Large intestine (tissue), 12 donors: ENCODE measurements at places on chromosomes 4 and X. TPM values are rescaled to one million over a fixed set of nuclear protein-coding genes. Genes with fewer than 3 reads are reported as not detected.

- DNase-seq: peak; percentile 49
These were observed 1.6 kb downstream of the OTUD4 start for GRCh38 chr4:145178740-145179280.

Gene AKAP14
- 0.40 TPM for polyA plus RNA-seq

- no peak for DNase-seq
These were observed 116.0 kb upstream of the PUDP start for GRCh38 chrX:7263961-7264360.

Gene HEPH
- polyA plus RNA-seq: 200 TPM

Gene PPARGC1A
- 3.2 TPM for polyA plus RNA-seq

DNA sequence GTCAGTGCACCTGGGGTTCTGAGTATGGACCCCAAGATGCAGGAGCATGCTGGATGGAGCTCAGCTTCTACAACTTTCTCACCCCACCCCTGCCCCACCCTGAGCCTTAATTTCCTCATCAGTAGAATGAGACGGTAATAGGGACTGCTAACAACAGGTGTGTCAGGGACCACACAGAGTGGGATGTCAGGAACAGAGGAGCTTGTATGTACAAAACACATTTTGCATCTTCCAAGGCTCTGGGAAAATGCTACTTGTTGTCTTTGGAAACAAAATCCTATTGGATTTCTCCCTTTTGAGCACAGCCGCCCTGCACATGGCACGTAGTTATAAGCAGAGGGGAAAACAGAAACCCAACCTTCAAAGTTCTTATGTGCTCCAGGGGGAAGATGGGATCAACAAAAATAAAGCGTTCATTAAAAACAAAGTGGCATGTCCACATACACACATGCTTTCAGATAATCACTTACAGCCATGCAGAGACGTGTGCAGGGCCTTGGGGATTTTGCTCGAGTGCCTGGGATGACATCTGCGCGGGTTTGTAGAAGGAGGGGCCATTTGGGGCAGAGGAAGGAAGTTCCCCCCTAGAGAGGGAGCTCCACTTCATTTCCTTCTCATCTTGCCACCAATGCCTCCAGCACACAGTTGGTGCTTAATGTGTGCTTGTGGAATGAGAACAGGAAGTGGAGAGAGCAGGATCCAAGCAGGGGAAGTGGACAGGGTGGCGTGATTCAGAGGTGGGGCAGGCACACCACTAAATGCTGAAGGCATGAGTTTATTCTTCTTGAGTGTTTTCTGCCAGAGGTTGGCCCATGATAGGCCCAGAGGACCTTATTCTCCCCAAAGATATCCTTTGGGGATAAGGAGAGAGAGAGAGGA lies 138.9 kb downstream of the SMIM20 start:
- no peak for DNase-seq

- no peak for DNase-seq
These were observed 630.7 kb upstream of the ZFP42 start for GRCh38 chr4:187364851-187365250.

DNA sequence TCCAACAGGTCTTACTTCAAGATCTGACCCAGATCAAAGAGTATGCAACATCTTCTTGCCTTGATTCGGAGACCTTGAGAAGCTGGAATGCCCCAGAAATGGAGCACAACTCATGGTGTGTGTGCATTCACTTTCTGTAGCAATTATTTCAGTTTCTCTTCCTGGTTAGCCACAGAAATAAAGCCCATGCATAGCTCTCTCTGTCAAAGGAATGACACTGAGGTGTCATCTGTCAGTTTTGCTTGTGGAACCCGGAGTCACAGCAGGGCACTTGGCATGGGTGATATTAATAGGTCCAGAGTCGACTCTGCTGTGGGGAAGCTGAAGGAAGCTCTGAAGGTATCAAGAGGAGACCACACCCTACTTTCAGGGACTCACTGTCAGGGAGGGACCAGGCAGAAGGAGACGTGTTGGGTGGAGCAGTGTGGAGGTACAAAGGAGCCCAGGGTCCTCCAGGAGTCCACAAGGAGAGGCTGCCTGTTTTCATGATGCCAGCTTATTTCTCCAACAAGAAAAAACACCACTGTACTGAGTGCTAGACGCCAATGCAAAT lies 10.7 kb downstream of the CLNK start:
- DNase-seq: no peak

GRCh38 chr4:8694226-8694625 lies 101.7 kb downstream of the CPZ start:
- no peak for DNase-seq
